ENCODE measurements at places on chromosomes 13 and 19.

- DNase-seq = no peak
These were observed 1533.3 kb upstream of the SPRY2 start for GRCh38 chr13:81874253-81874652.

GRCh38 chr19:2113439-2114211, 16.9 kb downstream of the IZUMO4 start:
- no peak for DNase-seq

DNA sequence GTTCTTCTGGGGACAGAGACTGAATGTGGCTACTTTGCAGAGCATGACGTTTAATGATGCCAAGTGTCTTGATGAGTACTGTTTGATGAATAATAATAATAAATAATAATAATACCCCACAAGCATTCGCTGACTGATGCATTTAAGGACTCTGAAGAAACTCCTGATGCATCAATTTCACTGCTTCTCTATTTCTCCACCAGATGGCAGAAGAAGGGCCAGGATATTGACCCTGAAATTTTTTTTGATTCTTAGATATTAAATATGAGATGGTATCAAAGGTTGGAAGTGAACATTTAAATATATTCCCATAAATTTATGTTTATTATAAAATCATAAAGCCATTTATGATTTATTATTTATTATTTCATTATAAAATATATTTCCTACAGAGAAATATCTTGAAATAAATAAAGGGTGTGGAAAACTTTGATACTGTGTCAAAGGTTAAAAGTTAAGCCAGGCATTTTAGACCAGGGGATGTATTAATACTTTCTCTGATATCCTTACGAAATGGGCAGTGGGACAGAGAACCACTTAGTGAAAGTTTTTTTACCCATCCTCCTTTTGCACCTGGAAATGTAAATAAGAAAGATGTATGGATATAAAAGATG, 170.9 kb downstream of the LACC1 start:
- no peak for DNase-seq

DNA sequence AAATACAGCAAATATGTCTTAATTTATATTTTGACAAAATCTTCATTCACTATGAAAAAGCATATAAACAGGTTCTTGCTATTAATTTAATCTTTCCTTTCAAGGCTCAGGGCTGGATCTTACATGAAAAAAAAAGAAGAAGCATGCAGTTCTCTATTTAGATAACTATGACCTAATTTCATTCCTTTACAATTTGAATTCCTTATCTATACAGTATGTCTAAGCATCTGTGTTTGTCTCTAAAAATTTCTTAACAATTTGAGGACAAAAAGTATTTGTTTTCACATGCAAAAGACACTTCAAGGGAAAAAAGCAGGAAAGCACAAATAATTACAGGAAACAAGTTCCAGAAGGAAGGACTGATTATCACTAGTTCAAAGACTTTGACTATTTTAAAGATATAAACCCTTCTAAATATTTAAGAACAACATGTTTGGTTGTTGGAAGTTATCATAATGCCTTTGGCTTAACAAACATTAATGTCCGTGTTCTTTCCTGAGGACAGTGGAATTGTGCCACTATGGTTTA, 157.5 kb downstream of the TBC1D4 start:
- DNase-seq = no peak

GRCh38 chr19:35128398-35129057, 6.3 kb downstream of the LGI4 start:
- no peak for DNase-seq

Measured in NK-92 treated with Interleukin-12 subunit alpha and Interleukin-12 subunit beta, amount 100 ng/mL, for 24 hours (cell line).